SK-N-SH (cell line): ENCODE measurements at places on chromosomes 3 and 15.

GRCh38 chr15:101449471-101450402 lies 39.8 kb downstream of the PCSK6 start:
- DNase-seq = no peak

DNA sequence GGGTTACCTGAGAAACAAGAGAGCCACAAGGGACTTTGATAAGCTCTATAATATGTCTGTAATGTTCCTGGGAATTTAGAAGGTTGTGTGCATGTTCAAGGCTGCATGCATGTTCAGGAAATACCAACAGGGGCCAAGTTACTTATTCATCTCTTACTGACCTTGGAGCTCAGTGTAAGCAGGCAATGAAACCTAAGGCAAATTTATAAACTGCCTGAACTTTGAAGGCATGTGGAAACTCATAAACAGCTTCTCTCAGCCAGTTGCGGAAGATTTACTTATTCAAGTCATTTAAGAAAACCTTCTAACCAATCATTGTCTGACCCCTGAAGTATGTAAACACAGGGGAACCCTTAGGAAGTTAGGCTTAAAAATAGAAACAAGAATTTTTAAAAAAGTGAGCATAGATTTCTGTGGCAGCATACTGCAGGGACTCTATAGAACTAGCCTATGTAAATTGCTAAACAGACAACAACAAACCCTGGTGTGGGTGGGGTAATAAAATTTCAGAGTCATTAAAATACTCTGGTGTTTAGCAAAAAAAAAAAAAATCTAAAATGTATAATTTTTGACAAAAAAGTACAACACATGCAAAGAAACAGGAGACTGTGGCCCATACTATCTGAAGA lies 57.2 kb downstream of the SLC15A2 start:
- DNase-seq = no peak

GRCh38 chr3:77271306-77271705 lies 231.4 kb downstream of the ROBO2 start:
- no peak for DNase-seq

- DNase-seq = no peak
These were observed 28.3 kb downstream of the RFT1 start for GRCh38 chr3:53101956-53102355.

DNA sequence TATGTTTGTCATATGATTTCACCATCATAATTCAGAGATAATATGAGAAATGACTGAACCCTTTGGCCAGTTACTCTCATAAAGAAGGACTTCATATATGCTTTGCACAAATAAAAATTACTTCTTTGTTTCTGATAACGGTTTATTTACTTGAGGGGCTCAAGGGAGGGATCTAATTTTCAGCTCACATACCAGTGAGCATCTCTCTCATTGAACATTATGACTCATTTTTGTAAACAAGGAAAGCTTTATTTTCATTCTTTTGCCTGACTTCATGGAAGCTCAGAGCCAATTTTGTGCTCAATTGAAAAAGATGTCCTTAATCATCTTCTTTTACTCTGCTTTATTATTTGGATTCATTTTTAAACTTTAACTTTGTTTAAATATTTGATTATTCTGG lies 5.8 kb downstream of the NLGN1 start:
- no peak for DNase-seq

DNA sequence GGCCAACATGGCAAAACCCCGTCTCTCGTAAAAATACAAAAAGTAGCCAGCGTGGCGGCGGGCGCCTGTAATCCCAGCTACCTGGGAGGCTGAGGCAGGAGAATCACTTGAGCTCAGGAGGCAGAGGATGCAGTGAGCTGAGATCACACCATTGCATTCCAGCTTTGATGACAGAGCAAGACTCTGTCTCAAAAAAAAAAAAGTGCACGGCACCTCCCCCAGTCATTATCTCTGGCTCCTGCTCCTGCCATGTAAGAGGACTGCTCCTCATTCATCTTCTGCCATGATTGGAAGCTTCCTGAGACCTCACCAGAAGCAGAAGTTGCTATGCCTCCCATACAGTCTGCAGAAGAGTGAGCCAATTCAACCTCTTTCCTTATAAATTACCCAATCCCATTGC lies 4.0 kb upstream of the ALG1L2 start:
- no peak for DNase-seq

- DNase-seq = no peak
These were observed 7.3 kb downstream of the TBC1D2B start for GRCh38 chr15:78070049-78070700.

- no peak for DNase-seq
These were observed 7.9 kb upstream of the UBXN7 start for GRCh38 chr3:196440041-196440537.

- DNase-seq = no peak
These were observed 86.7 kb downstream of the VGLL4 start for GRCh38 chr3:11556851-11557644.

- DNase-seq = no peak
These were observed 631.7 kb upstream of the CCDC54 start for GRCh38 chr3:106745344-106746168.

DNA sequence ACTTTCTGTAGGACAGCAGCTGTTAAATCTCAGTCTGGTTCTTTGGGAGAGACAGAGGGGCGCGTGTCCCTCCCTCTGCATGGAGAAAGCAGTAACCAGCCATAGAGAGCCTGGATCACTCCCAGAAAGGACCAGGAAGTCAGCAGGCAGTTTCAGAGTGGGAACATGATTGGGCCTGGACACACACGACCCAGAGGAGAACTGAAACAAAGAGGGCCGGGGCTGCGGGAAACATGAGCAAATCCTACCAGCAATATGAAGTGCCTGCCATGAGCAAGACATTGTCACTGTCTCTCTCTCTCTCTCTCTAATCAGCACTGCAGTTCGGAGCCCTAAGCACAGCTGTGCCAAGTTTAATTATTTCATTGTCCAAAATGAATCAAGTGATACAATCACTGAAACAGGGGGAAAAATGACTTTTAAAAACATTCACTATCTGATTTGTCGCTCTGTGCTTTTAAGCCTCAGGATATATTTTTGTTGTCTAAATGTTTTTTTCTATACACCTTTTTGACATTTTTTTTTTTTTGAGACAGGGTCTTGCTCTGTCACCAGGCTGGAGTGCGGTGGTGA lies 17.6 kb downstream of the MUC13 start:
- peak; percentile 51 for DNase-seq

GRCh38 chr3:46356909-46357308 lies 3.0 kb downstream of the CCR2 start:
- DNase-seq = no peak

- no peak for DNase-seq
These were observed 6.6 kb downstream of the GPX1 start for GRCh38 chr3:49351521-49352011.

GRCh38 chr3:116734243-116734642 lies 24.7 kb downstream of the TUSC7 start:
- DNase-seq = no peak

- no peak for DNase-seq
These were observed 72.4 kb upstream of the RAP2B start for GRCh38 chr3:153089620-153090019.

- DNase-seq = no peak
These were observed 32.6 kb upstream of the SENP5 start for GRCh38 chr3:196835086-196835485.

DNA sequence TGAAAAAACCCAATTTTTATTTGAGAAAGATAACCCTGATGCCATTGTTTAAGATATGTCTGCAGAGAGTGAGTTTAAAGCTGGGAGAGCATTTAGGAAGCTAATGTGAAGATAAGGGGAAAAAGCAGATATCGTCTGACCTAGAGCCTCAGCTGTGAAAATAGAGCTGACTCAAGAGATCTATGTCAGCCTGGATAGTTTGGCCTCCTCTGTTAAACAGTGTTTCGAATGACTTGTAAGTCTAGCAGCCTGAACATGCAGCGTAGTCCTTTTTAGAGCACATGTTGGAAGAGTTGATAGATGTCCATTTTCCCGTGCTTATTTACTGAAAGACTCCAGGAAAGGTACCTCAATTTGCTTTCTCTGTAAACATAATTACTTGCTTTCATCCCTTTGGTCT lies 48.1 kb downstream of the ALCAM start:
- no peak for DNase-seq

DNA sequence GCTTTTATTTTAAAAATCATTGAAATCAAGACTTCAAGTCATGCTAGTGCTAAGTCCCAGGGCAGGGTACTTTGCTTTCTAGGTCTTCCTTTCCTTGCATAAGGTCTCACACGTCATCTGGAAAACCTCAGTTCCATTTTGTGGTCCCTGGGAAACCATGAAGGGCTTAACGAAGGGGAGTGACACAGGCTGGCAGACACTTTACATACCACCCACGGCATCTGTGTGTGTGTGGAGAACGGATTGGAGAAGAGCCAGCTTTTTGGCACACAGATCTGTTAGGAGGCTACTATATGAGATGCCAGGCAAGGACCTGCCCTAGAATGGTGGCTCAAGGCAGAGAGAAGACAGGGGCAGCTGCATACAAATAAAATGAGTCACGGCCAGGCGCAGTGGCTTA lies 107.5 kb upstream of the NSMCE3 start:
- DNase-seq = no peak

GRCh38 chr3:13095408-13095937 lies 22.2 kb upstream of the IQSEC1 start:
- DNase-seq = no peak

DNA sequence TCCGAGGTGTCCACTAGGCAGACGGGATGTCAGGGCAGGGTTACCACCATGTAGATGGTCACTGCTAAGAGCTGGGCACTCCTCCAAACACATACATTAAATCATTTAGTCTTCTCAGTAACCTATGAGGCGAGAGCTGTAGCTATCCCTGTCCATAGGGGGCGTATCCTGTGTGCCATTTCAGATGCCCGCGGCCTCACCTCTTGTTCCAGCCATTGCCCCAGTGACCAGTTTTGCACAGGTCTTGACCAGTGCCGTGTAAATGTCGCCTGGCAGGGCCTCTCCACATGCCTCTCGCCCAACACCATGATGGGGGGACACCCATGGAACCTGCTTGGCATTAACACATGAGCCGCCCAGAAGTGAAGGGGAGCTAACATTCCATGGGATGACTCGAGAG lies 20.8 kb upstream of the SRP14 start:
- no peak for DNase-seq

- DNase-seq = no peak
These were observed 26.6 kb upstream of the GBE1 start for GRCh38 chr3:81788044-81788443.

DNA sequence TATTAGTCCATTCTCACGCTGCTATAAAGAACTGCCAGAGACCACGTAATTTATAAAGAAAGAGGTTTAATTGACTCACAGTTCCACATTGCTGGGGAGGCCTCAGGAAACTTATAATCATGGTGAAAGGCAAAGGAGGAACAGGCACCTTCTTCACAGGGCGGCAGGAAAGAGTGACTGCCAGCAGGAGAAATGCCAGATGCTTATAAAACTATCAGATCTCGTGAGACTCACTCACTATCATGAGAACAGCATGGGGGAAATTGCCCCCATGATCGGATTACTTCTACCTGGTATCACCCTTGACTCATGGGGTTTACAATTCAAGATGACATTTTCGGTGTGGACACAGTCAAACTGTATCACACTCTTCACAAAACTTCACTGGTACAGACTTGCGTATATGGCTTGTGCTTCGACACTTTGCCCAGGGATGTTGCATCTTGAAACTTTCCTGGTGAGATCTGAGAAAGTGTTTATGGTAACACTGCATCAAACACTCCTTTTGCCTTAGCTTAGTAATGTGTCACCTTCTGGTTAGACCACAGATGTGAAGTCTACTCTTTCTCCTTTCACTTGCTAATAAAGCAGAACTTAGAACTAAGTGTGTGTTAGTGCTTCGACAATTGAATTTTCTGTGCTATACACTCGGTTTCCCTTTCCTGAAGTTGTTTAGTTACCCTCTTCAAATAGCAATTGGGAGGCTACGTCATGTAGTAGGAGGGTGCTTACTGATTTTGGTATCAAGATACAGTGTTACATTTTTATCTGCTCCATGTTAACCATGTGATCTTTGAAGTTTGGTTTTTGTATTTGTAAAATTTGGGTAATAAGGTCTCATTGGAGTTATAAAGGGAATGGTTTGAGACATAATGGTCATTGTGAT lies 185.7 kb downstream of the LPP start:
- no peak for DNase-seq

DNA sequence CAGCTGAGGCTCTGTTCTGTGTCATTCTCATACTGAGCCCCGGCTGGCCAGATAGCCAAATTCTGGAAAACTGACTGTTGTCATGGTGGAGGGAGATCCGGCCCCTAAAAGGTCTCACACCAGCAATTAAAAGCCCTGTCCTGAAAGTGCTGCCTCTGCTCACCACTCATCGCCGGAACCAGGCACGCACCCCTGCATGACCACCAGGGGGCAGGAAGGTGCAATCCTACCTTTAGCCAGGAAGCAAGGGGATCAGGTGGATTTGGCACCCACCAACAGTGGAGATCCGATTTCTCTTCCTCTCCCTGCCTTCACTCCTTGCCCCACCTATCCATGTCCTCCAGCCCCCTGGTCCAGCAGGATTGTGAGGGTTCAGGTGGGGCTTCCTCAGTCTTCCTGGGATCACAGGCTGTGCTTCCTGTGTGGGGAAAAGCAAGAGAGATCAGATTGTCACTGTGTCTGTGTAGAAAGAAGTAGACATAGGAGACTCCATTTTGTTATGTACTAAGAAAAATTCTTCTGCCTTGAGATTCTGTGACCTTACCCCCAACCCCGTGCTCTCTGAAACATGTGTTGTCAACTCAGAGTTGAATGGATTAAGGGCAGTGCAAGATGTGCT lies 16.1 kb upstream of the CACNA2D2 start:
- DNase-seq = peak; percentile 79

DNA sequence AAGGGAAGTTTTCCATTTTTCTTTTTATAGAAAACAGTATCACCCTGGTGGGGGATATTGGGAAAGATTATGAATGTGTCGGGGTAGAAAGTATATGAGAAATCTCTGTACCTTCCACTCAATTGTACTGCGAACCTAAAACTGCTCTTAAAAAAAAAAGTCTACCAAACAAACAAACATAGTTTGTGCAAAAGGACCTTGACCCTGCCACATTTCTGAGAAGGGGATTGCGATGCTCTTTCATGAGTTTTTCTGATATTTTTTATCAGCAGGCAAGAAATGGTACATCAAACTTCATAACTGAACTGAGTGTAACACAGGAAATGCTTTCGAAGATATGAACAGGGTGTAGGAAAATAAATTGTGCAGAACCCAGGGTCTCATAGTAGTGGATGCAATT lies 286.0 kb downstream of the WDR72 start:
- DNase-seq = no peak

GRCh38 chr15:86875067-86875466 lies 795.4 kb downstream of the AGBL1 start:
- no peak for DNase-seq

DNA sequence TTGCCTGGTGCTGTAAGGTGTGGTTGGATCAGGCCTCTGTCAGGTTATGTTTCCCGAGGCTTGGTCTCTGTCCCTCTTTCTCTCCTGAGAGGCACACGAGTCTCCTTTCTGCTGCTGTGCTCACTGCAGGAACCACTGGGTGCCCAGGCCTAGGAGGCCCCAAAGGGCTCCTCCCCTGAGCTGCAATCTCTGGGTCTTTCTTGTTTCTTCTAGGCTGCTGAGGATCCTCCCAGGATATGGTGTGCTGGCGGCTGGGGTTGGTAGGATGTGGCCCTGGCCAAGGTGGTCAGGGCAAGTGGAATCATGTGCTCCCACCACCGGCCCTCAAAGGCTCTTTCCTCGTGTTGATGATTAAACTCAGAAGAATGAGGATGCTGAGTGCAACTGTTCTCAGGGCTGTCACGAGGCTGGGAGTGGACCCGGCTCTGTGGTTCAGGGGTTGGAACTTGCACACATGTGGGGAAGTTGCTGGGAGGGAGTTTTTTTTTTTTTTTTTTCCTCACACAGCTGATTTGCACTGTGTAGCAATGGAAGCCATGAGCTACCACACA lies 43.6 kb upstream of the CTSH start:
- DNase-seq = no peak

- no peak for DNase-seq
These were observed 535.1 kb upstream of the NR2F2 start for GRCh38 chr15:95795386-95795785.
